ENCODE measurements at places on chromosomes 7 and 10.

GRCh38 chr10:35578618-35578956 lies 26.6 kb upstream of the GJD4 start:
- no peak for DNase-seq

GRCh38 chr10:131221632-131222277 lies 89.8 kb downstream of the TCERG1L start:
- DNase-seq = no peak

DNA sequence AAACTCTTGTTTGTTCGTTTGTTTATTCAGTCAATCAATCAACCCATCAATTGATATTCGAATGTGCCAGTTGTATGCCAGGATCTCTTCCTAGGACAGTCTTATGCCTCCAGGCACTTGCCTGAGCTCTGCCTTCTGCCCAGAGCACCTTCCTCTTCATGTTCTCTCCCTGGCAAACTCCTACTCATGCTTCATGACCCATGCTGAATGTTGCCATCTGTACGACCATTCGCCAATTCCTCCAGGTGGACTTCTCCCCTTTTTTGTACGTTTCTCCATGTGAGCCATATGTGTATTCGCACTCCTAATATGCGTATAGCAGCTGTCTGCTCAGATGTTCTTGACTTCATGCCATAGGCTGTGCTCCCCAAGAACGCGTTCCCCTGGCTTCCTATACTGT lies 142.7 kb downstream of the C10orf105 start:
- no peak for DNase-seq

- DNase-seq = no peak
These were observed 51.5 kb downstream of the ANKMY2 start for GRCh38 chr7:16594061-16594460.

GRCh38 chr7:30684351-30684750 lies 2.1 kb upstream of the CRHR2 start:
- no peak for DNase-seq

DNA sequence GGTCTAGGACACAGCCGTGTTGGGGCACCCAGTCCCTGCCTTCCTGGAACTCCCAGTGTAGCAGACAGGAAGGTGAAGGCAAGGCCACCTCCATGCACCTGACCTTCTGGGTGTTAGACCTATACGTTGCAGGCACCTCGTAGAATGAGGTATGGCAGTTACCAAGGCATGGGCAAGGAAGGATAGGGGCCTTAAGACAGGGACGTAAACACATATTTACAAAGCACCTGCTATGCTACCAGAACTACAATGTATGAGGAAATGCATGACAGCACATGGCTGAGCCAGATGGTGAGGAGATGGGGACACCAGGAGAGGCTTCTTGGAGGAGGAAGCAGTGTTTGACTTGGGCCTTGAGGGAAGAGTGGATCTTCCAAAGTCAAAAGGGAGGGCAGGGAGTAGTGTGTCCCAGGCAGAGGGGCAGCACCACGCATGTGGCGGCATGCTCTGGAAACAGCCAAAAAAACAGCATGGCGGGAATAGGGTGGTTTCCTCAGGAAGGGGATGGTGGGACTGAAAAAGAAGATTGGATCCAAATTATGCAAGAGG lies 231.2 kb downstream of the FANK1 start:
- DNase-seq = no peak

- no peak for DNase-seq
These were observed 42.6 kb upstream of the DNAH11 start for GRCh38 chr7:21500117-21500832.

DNA sequence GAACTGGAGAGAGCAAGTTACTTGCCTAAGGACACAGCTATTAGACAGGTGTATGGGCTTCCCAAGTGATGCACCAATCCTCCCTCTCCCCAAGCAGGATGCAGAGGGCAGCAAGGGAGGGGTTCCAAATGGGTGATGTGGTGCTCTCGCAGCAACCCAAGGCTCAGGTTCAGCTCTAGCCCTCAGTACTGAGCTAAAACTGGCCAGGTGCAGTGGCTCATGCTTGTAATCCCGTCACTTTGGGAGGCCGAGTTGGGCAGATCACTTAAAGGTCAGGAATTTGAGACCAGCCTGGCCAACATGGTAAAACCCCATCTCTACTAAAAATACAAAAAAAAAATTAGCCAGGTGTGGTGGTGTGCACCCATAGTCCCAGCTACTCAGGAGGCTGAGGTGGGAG lies 40.7 kb downstream of the GPRIN2 start:
- peak; percentile 6 for DNase-seq

GRCh38 chr7:142168746-142169145 lies 57.2 kb downstream of the MGAM2 start:
- DNase-seq = peak; percentile 15

GRCh38 chr7:51067757-51068156 lies 248.9 kb downstream of the COBL start:
- DNase-seq = peak; percentile 49

- DNase-seq = no peak
These were observed 3.0 kb downstream of the BRI3 start for GRCh38 chr7:98284335-98285036.

DNA sequence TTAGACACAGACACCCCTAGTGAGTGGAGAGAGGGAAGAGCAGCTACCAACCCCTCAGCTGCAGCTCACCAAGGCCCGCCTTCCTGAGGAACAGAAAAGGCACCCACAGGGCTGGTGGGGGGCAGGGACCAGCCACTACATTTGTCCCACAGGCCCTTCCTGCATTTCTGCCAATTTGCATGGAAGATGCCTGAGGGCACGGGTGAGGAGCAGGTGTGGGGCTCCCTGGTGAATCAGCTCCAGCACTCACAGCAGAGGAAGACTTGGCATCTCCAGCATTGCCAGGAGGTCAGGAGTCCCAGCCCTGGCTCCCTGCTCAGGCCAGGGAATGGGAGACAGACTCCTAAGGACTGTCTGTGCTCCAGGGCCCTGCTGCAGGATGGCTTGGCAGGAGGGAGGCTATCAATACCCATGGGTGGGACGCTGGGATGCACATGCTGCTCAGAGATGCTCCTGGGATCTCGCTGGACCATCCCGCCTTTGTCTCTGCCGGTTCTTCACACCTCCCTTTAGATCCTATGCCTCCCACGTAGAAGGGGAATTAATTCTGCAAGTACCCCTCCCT lies 109.7 kb downstream of the SLIT1 start:
- no peak for DNase-seq

DNA sequence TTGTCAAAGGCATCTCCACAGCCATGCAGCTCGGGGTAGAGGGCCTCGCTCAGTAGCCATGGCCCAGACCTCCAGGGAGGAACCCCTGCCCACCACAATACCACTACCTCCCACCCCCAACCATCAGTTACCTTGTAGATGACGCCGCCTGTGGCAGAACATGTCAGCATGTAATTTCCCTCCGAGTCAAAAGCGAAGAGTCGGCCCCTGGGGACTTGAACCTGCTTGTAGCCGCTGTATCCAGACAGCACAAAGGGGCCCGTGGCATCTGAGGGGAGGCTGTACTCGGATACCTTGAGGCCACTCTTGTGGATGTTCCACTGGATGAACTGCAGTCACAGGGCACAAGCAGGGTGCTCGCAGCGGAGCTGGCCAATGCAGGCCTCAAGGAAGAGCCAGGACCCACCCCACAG lies 16.3 kb upstream of the CYREN start:
- DNase-seq = no peak

- no peak for DNase-seq
These were observed 6.8 kb downstream of the RSBN1L start for GRCh38 chr7:77702968-77703472.

GRCh38 chr10:94320285-94320914 lies 42.3 kb downstream of the NOC3L start:
- peak; percentile 55 for DNase-seq

DNA sequence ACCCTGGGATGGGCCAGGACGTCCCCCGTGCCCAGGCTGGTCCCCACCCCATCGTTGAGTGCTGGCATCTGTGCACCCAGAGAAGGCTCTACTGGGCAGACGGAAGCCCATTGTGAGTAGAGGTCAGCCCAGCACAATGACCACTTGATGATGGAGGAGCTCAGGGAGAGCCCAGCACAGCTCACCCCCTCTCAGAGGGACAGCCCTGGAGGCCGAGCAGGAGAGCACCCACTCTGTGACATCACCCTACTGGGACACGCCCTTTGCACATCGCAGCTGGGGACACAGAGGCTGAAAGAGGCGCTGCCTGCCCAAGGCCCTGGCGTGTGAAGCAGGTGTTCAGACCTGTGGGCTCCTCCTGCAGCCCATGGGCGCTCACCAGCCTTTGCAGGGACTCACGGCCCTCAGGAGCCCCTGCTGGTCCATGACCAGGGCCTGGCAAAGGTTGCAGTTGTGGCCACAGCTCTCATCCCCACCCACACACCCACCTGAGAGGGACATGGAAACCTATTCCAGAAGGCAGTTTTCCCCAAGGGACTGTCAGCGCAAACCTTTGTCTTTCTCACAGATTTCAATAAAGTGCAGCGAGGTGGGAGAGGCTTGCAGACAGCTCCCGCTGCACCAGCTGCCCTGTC lies 67.2 kb upstream of the PPP2R2D start:
- DNase-seq = no peak

- no peak for DNase-seq
These were observed 5.6 kb upstream of the PPP1R35 start for GRCh38 chr7:100441641-100442535.

- no peak for DNase-seq
These were observed 22.8 kb upstream of the TARP start for GRCh38 chr7:38296059-38296857.

- no peak for DNase-seq
These were observed 152.9 kb downstream of the DNAJB9 start for GRCh38 chr7:108722561-108722960.

DNA sequence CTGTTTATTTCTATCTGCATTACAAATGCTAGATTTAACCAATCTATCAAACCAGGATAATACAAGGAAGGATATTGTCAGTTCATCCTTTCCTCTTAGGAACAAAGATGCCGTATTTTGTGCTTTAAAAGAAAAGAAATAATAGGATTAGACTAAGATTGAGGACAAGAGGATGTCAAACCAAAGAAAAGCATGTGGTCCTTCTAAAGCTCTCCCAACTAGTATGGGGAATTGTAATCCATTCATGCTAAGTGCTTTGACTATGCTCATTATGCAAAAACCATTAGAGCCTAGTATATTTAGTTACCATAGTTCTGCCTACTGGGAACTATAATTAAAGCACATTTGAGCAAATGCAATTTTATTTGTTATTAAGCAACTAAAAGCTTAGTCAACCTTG lies 280.2 kb downstream of the GRM8 start:
- DNase-seq = no peak

DNA sequence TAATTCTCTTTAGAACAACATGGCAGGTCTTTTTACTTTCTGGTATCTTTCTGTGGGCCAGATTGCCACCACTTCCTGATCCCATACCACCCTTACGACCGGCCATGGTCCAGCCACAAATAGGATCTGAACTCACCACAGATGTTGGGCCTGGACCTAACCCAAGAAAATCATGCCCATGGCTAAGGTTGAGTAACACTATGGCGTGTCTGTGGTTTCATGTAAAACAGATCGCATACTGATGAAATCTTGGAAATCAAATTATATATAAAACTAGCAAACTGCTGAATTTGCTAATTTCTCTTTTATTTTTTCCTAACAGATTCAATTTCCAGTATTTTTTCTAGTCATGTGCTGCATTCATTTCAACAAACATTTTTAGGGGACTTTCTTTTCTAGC lies 77.2 kb downstream of the CH25H start:
- no peak for DNase-seq

- DNase-seq = no peak
These were observed 269.0 kb downstream of the SNX10 start for GRCh38 chr7:26560526-26561256.

- no peak for DNase-seq
These were observed 182.5 kb downstream of the SEMA3D start for GRCh38 chr7:85004402-85004801.

DNA sequence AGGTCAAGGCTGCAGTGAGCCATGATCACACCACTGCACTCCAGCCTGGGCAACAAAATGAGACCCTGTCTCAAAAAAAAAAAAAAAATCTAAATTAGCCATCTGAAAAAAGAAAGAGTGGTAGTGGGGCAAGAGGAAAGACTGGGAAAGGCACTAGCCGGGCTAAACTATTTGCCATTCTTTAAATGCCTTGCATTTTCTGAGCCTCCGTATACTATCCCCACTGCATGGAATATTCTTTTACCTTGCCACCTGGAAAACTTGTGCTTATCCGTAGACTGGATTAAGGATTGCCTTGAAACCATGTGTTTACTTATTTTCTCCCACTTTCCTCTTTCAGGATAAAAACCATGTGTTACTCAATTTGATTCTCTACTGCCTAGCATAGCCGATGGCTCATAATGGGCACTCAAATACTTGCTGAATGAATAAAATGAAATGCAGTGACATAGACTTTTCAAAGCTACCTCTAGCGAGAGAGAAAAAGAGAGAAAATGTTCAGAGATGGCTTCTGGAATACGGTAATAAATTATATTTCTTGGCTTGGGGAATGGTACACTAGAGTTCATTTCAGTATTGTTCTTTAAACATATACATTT lies 30.6 kb downstream of the HYCC1 start:
- DNase-seq = no peak

GRCh38 chr7:39430909-39431641 lies 135.1 kb upstream of the YAE1 start:
- DNase-seq = no peak

DNA sequence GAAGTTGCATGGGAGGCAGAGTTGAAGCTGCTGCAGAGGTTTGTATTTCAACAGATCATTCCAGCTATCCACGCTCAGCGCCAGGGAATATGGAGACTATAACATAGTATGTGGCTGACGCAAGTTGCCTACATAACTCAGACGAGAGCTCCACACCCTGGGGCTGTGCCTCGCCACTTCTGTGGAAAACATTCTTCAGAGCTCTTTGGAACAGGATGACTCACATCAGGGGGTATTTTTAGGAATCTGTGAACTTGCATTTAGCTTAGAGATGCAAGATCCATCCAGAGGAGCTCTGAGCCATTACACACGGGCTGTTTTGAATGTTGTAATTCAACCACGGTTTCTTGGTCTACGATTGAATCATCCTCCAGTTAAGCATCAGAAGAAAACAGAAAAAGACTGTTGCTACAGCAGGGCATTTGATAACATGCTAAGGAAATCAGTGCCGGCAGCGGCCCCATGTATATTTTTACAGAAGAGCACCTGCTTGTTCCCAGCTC lies 481.5 kb upstream of the AKR1E2 start:
- DNase-seq = no peak

- DNase-seq = no peak
These were observed 25.2 kb upstream of the ING3 start for GRCh38 chr7:120925392-120925791.

GRCh38 chr7:150442811-150443210 lies 7.6 kb upstream of the GIMAP8 start:
- DNase-seq = no peak

DNA sequence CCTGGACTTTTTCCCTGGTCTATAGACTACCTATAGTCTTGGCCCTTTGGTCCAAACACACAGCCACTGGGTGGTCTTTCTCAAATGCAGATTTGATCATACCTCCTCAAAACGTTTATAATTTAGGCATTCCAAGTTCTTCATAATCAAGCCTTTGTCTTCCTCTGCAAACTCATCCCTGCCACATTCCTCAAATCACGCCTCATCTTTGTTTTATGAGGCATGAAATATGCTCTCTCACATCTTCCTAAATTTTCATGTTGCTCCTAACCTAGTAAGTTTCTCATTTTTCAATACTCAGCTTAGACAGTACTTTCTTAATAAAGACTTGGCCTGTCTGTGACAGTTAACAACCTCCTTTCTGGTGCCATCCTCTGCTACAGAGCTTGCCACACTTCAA lies 10.9 kb upstream of the HERC4 start:
- DNase-seq = no peak

- DNase-seq = no peak
These were observed at the start of gene HOXA13 for GRCh38 chr7:27199849-27200760. Gene HOXA13 (minus strand): TSS chr7:27200091. CDS start chr7:27200077, 14 bp downstream.

- no peak for DNase-seq
These were observed 45.4 kb downstream of the GNA12 start for GRCh38 chr7:2798669-2799068.

GRCh38 chr10:101035916-101036702 lies 5.1 kb downstream of the SFXN3 start:
- DNase-seq = no peak
